ENCODE measurements at places on chromosomes 3 and 15.

DNA sequence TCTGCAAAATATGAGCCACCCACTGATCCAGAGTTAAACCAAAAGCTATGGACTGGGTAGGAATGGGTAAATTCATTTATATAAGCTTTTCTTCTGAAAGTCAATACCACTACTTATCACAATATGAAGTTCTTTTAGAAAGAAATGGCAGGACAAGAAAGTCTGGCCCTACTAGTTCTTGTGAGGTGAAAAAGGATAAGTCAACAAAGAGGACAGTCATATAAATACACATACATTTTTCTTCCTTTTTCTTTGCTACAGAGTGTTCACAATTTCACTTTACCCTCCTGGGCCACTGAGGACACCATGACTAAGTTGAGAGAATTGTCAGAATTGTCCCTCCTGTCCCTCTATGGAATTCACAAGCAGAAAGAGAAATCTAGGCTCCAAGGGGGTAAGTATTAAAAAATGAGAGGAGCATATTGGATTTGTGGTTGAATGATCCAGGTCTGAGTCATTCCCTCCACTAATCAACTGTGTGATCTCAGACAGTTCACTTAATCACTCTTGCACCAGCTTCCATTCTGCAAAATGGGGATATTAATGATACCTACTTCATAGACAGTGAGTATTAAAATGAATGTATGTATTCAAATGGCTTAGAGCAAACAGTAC lies 27.6 kb downstream of the ACP3 start:
- no peak for DNase-seq

DNA sequence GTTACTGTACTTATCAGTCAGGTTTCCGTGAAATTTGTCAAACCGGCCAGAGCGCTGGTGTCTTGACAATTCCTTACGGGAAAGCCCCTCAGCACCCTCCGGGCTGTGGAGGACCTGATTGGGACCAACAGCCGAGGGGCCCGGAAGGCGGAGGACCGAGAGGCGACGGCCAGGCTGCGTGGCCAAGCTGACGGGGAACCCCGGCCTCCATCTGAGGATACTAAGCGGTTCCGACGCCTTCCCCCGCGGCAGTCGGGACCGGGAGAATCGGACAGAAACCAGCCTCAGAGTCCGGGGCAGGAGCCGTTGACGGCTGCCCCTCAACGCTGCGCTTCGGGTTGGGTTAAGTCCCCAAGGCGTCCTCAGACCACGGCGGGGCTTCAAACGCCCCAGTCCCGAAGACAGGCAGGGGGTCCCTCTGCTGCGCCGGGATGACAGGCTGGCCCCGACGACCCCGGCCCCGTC lies 499 bp downstream of the ALDH1A2 start:
- no peak for DNase-seq

DNA sequence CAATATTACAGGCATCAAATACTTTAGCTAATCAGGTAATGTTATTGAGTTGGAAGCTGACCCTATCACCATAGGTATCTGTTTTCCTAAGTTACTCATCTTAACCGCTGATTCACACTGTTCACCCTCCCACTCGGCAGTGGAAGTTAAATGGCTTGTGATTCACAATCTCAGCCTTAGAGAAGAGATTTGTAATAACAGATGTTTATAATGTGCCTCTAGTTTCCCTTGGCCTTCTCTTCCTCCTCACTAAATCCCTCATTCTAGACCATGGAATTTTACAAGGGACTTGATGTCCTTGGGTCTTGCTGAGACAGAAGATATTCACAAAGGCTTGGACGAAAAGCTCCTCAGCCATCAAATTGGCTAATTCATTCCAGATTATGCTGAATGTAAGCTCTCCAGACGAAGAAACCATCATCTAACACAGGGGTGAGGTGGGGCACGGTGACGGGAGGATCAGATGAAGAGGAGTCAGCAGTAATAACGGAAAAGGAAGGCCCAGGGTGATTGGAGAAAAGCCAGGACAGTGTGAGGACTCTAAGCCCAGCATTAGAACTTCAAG lies 931.7 kb downstream of the MCTP2 start:
- no peak for DNase-seq

- no peak for DNase-seq
Measured at GRCh38 chr3:37064747-37065146, 71.4 kb downstream of the MLH1 start.

GRCh38 chr15:89670971-89671560 lies 8.1 kb downstream of the PLIN1 start:
- no peak for DNase-seq

- no peak for DNase-seq
Measured at GRCh38 chr3:168273036-168273435, 177.3 kb upstream of the GOLIM4 start.

- no peak for DNase-seq
Measured at GRCh38 chr15:29138260-29138659, 131.4 kb downstream of the NSMCE3 start.

DNA sequence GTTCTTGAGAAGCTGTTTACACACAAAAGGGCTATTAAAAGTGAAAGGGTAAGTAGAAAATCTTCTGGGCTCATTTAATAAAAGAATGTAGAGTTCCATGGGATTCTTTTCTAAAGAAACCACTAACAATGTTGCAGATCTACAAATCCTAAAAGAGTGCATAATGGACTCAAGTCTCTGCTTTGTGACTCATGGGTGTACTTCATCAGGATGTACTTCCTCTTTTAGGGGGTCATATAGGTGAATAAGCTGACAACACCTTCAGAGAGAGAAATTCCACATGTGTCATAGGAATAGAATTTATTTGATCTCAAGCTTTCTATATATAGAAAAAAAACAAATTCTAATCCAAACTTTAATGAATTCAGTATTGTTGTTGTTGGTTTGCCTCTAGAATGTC lies 355.5 kb downstream of the TIGIT start:
- DNase-seq = no peak

GRCh38 chr15:40253167-40253790 lies 14.4 kb downstream of the PAK6 start:
- DNase-seq = no peak

GRCh38 chr3:159322322-159322939 lies 520.6 kb downstream of the MFSD1 start:
- no peak for DNase-seq

DNA sequence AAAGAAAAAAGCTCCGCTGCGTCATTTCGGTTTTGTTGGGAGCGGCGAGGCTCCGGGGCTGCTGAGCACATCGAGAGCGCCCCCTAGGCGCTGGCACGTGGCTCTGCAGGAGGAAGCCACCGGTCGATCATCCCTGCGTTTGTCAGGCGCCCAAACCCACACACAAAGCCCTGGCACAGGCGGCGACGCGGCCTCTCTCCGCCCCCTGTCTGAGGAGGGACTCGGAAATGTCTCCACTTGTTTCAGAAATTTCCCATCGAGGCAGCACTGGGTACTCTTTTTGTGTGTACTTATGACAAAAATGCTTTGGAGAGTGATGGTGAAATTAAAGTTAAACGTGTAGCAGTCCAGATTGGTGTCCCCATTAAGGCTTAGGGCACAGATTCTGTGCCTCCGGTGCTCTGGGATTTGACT lies 407.3 kb upstream of the ONECUT1 start:
- no peak for DNase-seq

- DNase-seq = no peak
Measured at GRCh38 chr3:157447026-157447694, 10.5 kb downstream of the PTX3 start.

- no peak for DNase-seq
Measured at GRCh38 chr3:11507719-11508118, 136.0 kb downstream of the VGLL4 start.

- no peak for DNase-seq
Measured at GRCh38 chr3:74711913-74712512, 97.6 kb upstream of the CNTN3 start.

DNA sequence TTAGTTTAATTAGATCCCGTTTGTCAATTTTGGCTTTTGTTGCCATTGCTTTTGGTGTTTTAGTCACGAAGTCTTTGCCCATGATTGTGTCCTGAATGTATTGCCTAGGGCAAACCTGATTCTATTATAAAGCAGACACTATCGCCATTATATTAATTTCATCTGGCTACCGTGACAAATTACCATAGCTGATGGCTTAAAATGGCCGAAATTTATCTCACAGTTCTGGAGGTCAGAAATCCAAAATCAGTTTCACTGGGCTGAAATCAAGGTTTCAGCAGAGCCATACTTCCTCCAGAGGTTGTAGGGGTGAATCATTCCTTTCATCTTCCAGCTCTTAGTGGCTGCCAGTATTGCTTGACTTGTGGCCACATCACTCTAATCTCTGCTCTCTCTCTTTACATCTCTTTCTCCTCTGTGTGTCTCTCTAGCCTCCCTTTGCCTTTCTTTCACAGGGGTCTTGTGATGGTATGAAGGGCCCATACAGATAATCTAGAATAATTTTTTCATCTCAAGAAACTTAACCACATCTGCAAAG lies 31.7 kb upstream of the FRMD4B start:
- no peak for DNase-seq

DNA sequence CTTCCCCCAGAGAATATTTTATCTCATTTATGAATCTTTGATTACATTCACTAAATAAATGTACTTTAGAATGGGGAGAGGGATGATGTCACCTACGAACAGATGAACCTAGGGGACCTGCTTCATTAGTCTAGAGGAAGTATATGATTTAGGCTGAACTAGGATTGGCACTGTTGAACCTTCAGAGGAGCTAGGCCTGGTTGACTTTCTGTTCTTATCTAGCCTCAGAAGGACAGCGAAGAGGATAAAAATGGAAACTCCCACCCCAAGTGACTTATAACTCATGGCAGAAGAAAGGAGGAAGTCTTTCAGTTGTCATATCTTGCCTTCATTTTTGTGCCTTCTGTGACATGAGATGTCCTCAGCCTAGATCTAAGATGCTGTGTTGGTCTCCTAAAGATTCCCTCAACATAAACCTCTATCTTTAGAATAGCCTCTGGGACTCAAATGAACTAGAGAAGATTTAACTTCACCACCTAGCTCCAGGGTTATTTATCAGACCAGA lies 42.6 kb downstream of the POLG start:
- no peak for DNase-seq

DNA sequence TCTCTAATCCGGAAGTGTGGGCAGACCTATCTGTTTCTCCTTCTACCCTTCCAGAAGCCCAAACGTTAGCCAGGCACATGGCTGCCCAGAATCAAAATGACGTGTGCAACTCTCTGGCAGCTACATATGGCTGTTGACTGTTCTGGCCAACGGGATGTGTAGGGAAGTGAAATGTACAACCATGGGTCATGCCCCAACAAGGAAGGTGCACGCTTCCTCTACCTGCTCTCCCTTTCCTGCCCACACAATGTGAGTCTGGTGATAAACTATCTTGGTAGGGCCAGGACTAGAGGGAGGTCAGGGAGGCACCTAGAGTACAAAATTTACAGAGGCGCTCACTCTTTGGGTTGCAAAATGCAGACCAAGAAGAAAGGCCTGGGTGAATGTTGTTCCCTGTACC lies 495.9 kb upstream of the PROK2 start:
- DNase-seq = no peak

DNA sequence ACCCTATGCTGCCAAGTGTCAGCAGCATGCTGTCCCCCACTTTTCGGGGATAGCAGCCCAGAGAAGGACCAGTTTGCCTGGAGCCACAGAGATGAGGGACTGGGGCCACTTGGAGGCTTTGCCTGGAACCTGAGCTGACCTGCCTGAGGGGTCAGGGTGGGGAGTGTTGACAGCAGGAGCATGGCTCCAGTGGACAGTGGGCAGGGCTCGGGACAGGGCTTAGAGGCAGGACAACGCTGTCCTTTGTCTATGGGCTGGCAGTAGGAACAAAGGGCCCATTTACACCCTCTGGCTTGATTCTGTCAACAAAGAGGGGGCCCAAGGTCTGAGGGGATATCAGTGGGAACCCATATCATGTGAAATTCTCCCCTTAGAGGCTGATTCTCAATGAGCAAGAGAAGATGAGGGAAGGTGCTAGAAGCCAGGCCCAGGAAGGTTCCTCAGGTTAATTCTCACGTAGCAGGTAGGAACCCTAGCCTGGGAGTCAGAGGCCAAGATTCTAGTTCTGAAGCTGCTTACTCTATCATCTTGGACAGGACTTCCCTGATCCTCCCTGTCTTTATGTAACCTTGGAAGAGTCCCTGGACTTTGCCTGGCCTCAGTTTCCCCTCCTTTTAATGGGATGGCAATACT lies 29.7 kb upstream of the HHATL start:
- no peak for DNase-seq

Measured in stimulated activated CD8-positive, alpha-beta memory T cell treated with anti-CD3 and anti-CD28 coated beads, Interleukin-7, amount 100 ng/mL, for 1 hour (primary cell).